ENCODE measurements at places on chromosomes 3 and 15. TPM values are rescaled to one million over a fixed set of nuclear protein-coding genes. Genes with fewer than 3 reads are reported as not detected.

GRCh38 chr3:64426551-64426950 lies 201.3 kb upstream of the PRICKLE2 start:
- ATAC-seq = no peak

DNA sequence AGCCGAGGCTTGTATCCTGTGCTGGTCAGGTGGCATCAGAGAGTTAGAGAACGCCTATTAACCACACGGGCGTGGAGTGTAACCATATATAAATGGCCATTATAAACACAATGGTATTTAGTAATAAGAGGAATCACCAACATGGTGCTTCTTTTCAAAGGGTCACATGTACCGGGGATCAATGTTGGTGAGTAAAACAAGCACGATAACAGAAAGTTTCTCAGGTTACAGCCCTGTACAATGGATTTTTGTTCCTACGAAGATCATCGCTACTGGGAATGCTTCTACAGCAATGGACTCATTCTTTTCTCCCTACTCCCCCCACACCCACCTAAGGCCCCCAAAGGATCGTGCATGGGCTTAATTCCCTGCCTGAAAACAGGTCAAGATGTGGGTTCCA lies 42.5 kb downstream of the MEIS2 start:
- no peak for ATAC-seq

DNA sequence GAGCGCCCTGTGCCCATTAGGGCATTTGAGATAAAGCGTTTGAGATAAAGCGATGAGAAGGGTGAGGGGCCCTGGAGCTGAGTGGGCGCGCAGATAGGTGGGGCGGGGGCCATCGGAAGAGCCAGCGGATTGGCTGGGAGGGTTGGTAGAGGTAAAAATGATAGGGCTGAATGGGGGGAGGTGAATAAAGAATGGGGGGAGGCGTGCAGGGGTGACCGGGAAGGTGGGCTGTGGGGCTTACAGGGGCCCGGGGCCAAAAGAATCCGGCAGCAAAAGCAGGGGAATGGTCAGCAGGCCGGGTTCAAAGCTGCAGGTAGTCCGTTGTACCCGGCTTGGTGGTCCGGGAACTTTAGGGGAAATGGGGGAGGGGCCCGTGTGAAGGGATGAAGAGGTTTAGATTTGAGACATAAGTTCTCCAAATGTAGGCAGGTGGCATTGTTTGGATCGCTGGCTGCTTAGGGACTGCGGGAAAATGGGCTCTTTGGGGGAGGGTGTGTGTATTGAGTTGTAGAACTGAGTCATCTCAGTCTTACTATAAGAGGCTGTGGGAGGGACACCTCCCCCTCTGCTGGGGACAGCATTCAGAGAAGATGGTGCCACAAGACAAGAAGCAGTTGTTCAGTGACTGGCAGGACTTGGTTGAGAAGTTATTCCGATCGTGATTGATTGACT lies 610 bp downstream of the ARID3B start:
- peak; percentile 55 for ATAC-seq

- peak; percentile 25 for ATAC-seq
These were observed 4.9 kb downstream of the HDAC11 start for GRCh38 chr3:13484851-13485590.

- ATAC-seq = no peak
These were observed 39.6 kb upstream of the PDCD6IP start for GRCh38 chr3:33758864-33759263.

- ATAC-seq = peak; percentile 80
These were observed 430.7 kb upstream of the CBLB start for GRCh38 chr3:106299300-106300098.

GRCh38 chr3:66904831-66905493 lies 93.1 kb upstream of the KBTBD8 start:
- ATAC-seq = no peak

Gene TM4SF1
- not detected for total RNA-seq

GRCh38 chr3:115681736-115682135 lies 58.4 kb downstream of the GAP43 start:
- no peak for ATAC-seq

Gene NR1I2
- 0.43 TPM for total RNA-seq

Gene C15orf61
- 4.2 TPM for total RNA-seq

DNA sequence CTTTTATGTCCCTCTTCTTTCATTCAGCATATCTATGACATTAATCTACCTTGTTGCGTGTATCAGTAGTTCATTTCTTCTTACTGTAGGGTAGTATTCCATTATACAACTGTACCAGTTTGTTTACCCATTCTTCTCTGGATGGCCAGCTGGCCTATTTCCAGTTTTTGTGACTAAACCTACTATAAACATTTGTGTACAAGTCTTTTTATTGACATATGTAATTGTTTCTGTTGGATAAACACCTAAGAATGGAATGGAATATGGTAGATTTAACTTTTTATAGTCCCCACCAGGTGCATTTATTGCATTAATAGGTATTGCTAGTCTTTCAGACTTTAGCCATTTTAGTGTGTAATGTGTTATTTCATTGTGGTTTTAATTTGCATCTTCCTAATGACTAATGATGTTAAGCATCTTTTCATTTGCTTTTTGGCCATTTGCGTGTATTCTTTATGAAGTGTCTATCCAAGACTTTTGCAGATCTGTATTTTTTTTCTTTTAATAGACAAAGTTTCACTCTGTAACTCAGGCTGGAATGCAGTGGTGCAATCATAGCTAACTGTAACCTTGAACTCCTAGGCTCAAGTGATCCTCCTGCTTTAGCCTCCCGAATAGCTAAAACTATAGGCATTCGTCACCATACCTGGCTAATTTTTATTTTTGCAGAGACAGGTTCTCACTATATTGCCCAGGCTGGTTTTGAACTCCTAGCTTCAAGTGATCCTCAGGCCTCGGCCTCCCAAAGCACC lies 41.9 kb upstream of the XRN1 start:
- no peak for ATAC-seq

- ATAC-seq = no peak
These were observed 235.9 kb downstream of the GAP43 start for GRCh38 chr3:115859002-115859807.

Gene SPATA12
- total RNA-seq = not detected

- ATAC-seq = no peak
These were observed 76.5 kb upstream of the BCL6 start for GRCh38 chr3:187821616-187822317.

GRCh38 chr15:41961001-41961518 lies 11.3 kb downstream of the EHD4 start:
- ATAC-seq = no peak

DNA sequence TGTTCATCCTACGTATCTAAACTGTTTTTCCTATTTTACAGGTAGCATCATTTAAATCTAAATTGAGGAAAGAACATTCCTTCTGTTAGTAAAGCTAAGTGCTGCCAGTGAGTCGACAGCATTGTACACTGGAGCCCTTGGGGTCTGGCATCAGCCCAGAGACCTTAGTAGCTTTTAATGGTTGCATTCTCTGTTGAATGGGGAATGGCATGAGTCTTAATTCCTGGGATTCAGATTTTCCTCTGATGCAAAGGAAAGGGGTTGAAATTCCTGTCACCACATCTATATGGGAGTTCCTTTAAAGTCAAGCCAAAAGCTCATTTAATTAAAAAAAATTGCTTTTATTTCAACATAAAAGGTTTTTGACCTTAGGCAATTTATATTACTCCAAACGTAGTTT lies 148.4 kb upstream of the GBE1 start:
- no peak for ATAC-seq

DNA sequence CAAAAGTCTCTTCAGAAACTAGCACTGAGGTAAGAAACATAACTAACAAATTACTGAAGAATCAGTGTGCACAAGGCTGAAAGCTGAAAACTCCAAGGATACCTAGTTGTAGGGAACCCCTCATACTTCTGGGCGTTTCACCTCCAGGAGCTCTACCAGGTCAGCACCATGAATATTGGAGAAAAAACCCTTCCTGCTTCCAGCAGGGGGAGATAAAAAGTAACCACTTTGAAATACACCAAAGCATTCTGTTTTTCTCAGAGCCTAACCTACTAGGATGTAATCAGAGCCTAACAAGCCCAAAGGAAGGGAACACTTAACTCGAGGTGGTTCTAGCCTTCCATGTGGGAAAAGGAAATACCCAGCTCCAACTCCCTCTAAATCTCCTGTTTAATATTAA lies 175.8 kb upstream of the MME start:
- ATAC-seq = no peak

Gene GOLGA6B
- total RNA-seq = 0.13 TPM

DNA sequence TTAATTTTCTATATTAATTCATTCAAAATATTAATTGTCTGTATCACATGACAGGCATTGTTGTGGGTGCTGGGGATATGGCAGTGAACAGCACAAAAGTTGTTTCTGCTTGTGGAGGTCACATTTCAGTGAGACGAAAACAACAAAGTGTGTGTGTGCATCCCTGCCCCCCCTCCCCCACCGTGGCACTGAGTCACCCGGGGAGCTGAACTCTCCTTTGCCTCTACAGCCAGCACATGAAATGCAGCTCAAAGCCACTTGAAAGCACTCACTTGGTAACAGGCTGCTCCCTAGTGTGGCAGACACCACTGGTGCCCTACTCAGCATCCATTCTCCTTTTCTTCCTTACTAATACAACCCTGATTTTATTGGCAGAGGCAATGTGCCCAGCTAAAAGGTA lies 16.9 kb upstream of the SCAMP5 start:
- peak; percentile 87 for ATAC-seq

Gene KCNMB2
- total RNA-seq = not detected

DNA sequence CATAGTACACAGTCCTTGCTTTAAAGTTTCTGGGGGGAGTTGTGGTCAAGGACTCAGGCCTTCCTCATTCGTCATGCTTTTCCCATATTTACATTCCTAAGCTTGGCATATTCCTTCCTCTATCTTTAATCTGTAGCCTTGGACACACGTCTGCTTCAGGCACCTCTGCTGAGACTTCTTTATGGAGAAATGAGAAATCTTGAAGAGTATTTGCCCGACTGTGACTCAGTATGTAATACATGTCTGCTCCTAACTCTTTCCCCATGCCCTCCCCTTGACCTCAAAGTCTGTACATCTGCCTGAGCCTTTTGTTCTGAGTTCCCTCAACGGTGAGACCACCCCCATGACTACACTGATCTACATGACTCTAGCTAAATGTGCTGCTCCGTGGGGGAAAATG lies 246.1 kb downstream of the SI start:
- no peak for ATAC-seq

GRCh38 chr3:169970847-169971246 lies 4.2 kb downstream of the SEC62 start:
- no peak for ATAC-seq

GRCh38 chr3:42367903-42368302 lies 42.5 kb downstream of the LYZL4 start:
- no peak for ATAC-seq

Gene SLC2A2
- not detected for total RNA-seq

Gene OIP5
- 9.2 TPM for total RNA-seq

Gene PAK6
- 1.4 TPM for total RNA-seq

Gene ATP11B
- total RNA-seq = 69.1 TPM

Gene REC114
- total RNA-seq = not detected

DNA sequence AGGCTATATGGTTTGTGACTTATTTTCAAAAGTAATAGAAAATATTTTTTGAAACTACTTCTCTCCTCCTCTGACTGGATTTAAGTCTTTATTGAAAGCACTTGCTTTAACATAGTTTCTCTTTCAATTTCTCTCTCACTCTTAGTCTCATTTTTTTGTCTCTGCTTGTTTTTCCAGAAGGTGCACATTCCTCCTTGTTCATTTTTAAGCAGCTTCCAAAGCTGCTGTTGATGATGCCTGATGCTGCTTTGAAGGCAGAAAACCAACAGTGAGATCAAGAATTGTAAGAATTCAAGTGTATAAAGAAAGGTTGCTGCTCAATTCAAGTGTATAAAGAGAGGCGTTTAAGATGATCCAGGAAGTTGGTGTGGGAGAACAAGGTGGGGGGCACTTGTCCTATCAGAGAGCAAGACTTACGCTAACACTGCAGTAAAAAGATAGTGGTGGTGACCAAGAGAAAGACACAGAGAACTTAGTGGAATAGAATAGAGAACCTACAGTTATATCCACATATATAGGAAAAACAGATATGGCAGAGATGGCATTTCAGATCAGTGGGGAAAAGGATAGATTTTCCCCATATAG lies 12.1 kb downstream of the NR2C2 start:
- ATAC-seq = peak; percentile 58

DNA sequence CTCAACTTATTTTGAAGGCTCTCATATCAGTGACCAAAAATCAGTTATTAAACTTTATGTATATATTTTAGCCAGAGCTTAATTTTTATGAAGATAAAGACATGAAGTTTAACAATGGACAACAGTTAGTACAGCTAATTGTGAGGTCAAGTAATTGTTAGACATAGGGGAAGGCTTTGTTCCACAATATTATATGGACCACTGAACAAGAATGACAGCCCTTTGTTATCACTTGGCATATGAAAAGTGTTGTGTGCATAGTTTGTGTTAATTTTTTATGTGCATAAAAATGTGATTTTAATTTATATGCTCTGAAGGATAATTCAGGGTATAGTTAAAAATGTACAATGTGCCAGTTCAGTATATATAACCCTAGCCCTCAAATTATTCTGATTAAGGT lies 12.0 kb downstream of the DNAJC19 start:
- no peak for ATAC-seq

GRCh38 chr15:44584162-44584749 lies 47.3 kb downstream of the EIF3J start:
- ATAC-seq = peak; percentile 90

GRCh38 chr3:170555329-170555728 lies 30.5 kb downstream of the SLC7A14 start:
- ATAC-seq = no peak

DNA sequence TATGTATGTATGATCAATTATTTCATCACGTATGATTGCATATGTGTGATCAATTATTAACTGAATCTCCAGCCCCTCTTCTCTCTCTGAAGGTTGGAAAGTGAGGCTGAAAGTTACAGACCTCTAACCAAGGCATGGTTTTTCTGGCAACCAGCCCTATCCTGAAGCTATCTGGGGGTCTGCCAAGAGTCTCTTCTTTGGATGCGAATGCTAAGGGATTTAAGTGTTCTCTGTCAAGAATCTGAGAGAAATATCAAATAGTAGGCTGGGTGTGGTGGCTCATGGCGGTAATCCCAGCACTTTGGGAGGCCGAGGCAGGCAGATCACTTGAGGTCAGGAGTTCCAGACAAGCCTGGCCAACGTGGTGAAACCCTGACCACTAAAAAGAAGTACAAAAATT lies 8.1 kb downstream of the NKTR start:
- no peak for ATAC-seq

GRCh38 chr3:34131091-34131490 lies 332.7 kb downstream of the PDCD6IP start:
- no peak for ATAC-seq

All from activated T-helper 17 cell treated with anti-CD3 and anti-CD28 coated beads, Interleukin-2, amount 50 U/mL, for 72 hours (primary cell).